ENCODE measurements at places on chromosomes 2 and 18.

DNA sequence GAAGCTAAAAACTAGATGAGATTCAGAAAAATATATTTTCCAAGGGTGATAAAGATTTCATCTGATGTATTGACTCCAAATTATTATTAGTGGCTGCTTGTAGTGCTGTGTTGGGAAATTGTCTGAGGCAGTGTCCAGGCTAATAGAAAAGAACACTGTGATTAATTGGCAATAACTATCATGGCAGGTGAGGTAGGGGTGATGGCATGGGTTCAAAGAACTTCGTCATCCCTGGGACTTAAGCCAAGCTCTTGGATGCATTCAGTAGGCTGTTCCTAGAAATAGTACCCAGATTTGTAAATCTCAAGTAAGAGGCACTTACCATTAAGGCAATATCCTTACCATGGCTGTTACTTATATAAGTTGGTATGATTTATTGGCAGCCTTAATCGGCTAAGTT, 13.2 kb upstream of the RAPGEF4 start:
- no peak for DNase-seq

DNA sequence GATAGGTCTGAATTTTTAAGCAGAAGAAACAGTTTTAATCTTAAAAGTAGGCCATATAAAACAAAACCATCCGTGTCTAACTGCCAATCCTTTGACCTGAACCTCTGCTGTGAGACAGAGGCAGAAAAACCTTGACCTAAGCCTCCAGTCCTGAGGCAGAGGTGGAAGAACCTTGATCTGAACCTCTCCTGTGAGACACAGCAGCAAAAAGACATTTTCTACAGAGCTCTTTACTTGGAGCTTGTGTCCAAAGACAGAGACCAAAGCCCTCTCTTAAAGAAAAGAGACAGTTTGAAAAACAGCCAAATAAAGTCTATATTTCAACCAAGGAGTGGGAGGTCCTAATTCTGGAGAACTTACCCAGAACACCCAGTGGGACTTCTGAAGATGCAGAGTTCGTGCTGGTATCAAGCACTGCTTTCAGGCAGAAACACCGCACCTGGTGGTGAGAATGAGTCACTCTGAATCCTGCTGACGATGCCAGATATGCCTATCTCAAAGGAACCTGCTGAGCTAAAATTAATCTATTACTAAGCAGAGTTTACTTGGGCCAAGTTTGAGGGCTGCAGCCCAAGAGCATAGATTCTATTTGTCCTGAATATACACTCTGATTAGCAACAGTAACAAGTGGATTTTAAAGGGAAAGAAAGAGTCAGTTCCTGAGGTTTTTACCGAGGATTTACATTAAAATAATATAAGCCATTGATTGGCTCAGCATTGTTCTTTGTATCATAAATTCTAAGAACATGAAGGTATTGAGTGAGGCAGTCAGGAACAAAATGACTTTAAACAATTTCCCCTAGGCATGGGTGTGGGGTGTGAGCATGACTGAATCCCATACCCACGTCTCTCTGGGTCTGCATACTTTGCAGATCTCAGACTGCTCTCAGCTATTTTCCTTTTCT, 806.4 kb downstream of the TRIB2 start:
- DNase-seq, result no peak

DNA sequence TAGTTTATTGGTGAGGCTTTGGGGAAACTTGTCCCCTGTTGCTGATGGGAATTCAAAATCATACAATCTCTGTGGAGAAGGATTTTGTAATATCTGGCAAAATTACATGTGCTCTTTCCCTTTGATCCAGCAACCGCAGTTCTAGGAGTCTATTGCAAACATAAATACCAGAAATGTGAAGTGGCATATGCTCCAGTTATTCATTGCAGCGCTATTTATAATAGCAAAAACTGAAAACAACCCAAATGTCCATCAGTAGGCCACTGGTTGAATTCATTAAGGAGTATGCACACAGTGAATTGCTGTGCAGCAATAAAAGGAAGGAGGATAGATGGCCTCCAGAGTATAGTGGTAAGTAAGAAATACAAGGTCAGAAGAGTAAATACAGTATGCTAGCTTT, 76.5 kb downstream of the HNRNPLL start:
- peak; percentile 34 for DNase-seq

DNA sequence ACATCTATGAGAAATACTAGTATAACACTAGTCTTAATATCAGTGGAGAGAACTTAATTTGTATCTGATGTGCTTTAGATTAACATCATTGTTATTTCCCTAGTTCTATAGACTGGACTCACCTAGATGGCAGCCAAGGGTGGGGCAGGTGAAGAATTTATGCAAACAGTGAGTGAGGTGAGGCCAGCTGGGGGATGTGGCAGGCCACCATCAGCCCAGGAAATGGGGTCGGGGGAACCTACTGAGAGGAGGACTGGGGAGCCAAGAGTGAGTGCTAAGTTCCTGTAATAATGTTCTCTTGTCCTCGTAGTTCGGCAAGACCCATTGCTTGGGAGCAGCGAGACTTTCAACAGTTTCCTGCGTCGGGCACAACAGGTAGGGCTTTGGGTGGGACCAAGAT, 2.5 kb downstream of the SNX17 start:
- DNase-seq, result no peak

- DNase-seq, result no peak
These were observed 49.5 kb downstream of the EPAS1 start for GRCh38 chr2:46346719-46347118.

- no peak for DNase-seq
These were observed 163.1 kb downstream of the ANTXR1 start for GRCh38 chr2:69175790-69176715.

GRCh38 chr2:54330926-54331835, 75.2 kb upstream of the TSPYL6 start:
- no peak for DNase-seq
